GM12892 (cell line): ENCODE measurements at places on chromosomes 3 and 15.

DNA sequence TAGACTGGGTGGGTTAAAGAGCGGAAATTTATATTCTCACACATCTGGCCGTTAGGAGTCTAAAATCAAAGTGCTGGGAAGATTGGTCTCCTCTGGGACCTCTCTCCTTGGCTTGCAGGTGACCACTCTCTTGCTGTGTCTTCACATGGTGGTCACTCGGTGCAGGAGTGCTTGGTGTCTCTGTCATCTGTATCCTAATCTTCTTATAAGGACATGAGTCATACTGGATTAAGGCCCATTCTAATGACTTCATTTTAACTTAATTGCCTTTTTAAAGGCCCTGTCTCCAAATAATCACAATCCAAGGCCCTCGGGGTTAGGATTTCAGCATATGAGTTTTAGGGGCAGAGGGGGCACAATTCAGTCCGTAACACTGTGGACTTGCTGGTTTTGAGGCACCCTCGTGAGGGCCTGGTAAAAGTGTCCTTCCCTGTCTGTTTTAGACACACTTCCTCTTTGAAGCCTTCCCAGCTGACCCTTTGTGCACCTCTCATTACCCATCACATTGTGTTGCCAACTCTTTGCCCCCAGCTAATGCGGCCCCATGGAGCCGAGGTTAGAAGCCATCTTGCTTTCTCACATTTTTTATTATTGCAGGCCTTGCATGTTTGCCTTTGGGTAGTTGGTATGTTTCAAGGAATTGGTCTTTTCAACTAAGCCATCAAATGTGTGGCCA is 3.2 kb downstream of the XYLB start:
- no peak for DNase-seq

DNA sequence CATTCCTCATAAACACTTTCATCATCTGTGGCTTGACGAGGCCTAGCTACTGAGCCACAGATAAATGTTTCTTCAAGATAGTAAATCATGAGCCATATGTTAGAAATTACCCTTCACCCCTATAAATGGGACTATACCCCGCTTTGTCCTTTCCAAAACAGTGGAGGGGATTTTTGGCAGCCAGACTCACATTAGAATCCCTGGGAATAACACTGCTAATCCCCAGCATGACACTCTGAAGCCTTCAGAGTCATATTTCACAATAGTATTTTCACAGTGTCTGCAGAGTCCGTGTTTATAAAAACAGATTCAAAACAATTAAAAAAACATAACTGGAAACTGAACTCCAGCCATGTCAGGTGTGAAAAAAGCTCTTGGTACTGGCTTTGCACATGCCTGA is 271.6 kb downstream of the ERC2 start:
- no peak for DNase-seq

DNA sequence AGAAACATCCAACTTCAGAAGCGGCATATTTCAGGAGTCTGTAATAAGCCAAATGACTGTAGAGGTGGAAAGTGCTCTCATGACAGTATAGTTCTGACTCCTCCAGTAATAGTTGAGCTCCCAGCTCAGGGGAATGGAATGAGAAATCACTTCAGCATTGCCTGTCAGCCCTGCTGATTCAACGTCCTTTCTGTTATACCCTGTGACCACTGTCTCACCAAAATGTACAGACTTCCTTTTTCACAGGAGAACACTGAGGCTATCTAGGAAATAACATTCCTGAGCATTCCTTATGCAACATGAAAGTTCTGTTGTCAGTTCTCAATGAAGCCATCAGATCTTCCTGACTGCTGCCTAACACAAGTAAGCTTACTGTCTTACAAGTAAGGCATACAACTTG is 284.5 kb upstream of the MME start:
- DNase-seq, result no peak

GRCh38 chr3:59135096-59135495 is 85.3 kb upstream of the CFAP20DC start:
- no peak for DNase-seq

- no peak for DNase-seq
Measured at GRCh38 chr15:69074001-69074842, 59.7 kb downstream of the NOX5 start.

- no peak for DNase-seq
Measured at GRCh38 chr15:68560501-68561113, 18.2 kb upstream of the CORO2B start.

- DNase-seq, result no peak
Measured at GRCh38 chr15:40845511-40846284, 1.9 kb downstream of the SPINT1 start.

GRCh38 chr3:34152656-34153055 is 354.2 kb downstream of the PDCD6IP start:
- no peak for DNase-seq

- no peak for DNase-seq
Measured at GRCh38 chr3:136544532-136544931, 207.6 kb downstream of the STAG1 start.

DNA sequence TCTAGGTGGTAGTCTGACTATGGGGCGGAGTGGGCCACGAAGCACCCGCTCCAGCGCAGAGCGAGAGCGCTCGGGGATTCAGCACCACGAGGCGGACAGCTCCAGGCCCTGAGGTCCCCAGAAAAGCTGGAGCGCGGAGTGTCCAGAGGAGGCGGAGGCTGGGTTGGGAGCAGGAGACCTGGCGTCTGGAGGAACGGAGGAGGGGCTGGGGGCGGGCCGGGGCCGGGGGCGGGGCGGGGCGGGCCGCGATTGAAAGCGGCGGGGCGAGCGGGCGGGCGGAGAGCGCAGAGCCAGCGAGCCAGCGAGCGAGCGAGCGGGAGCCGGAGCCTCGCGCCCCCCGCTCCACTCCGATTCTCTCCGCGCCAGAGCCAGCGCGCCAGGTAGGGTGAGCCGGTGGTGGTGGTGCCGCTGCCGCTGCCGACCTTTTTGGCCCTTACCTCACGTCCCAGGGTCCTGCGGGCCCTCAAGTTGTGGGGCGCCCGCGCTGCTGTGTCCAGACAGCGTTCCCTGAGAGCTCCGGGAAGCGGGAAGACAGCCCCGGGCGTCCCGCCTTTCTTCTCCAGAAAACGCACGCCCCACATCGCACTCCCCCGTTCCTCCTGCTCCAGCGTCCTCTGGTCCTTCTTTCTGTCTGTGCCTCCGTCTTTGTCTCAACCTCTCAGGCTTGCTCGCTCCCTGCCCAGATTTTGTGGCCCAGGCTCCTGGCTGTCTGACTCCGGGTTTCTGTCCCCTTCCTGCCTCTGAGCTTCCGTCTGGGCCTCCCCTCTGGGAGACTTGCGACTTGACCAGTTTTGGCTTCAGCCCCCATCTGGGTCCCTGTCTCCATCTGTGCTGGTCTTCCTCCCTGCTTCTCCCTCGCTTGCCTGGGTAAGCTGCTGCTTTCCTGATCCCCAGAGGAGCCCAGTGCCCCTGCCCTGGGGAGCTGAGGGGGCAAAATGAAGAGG is at the start of gene GRM2:
Gene GRM2 (plus strand): TSS at position 281 of the 944 bp plus-strand sequence. CDS start 1,916 bp downstream, outside the sequence.
- DNase-seq, result no peak

DNA sequence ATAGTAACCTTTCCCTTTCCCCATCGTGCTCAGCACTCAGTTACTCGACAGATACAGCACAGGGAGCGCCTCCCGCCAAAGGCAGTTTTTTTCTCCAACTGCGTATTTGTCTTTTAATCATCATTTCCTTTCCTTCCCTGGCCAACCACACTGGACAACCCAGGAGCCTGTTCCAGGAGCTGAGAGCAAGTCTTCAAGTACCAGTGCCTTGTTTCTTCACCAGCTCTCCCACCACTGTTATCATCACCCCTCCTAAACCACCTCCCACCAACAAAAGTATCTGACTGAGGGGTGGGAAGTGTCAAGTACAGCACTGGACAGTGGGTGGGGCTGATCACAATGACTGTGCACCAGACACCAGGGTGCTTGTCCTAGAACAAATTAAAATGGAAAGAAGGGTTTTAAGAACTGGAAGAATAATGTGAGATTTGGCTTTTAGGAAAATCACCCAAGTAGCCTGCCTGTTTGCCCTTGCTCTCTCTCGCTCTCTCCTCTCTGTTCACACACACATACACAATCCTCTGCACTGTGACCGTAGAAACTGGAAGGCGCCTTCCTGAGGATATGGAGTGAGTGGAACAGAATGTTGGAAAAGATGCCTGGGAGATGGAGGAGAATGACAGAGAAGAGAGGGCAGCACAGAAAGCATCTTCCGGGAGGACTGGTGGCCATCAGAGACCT is 126.3 kb downstream of the TNIK start:
- no peak for DNase-seq

DNA sequence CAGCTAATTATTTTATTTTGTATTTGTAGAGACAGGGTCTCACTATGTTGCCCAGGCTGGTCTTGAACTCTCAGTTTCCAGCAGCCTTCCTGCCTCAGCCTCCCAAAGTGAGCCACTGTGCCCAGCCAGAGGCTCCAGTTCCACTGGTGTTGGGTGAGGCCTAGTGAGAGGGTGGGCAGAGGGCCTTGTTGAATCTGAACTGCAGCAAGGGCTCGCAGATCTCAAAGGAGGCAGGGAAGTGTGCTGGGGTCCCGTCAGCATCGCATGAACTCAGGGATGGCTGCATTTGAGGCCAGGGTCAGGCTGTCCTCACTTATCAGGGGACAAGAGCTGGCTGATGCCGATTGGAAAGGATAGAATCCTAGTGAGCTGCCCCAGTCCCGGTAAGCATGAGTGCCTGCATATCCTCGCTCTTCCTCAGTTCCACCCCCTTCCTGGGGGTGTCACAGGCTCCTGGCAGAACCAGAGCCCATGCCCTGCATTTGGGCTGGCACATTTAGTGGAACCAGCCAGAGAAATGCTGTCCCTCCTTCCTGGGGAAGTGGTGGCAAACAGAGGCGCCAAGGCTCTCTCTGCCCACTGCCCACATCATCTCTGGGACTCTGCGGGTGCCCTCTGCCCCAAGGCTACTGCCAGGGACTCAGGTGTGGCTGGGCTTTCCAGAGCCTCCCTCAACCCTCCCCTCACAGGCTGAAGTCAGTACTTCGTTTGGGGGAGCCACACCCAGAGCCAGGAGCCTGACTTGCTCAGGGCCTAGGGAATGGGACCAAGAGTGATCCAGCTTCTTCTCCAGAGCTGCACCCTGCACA is 24.1 kb downstream of the ALS2CL start:
- peak; percentile 11 for DNase-seq

- DNase-seq, result no peak
Measured at GRCh38 chr3:54484334-54484733, 362.0 kb downstream of the CACNA2D3 start.

DNA sequence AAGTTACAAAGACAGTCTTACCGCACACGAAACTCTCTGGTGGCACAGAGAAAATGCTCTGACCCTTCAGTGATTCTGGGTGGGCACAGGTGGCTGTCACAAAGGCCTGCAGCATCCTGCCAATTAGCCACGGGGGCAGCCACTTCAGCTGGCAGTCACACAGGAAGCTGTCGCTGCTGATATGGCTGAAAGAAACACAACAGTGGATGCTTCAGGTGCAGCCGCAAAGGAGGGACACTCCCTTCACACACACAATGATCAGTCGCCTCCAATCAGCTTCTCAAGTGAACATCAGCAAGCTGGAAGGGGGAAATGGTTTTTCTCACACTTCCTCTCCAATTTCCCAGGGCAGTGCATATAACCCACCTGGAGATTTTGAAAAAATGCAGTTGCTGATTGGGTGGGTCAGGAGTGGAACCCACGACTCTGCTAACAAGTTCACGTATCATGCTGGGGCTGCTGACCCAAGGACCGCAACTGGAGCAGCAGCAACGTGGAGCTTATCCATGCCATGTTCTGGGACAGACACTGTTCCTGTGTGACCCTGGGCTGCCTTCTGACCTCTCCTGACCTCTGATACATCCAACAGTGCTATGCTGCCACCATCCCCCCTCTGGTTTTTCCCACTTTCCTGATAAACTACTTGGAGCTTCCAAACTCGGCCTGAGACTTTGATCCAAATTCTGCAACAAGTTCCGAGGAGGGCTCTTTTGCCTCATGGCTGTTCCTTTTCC is 106.6 kb downstream of the LRIG1 start:
- DNase-seq, result no peak

- no peak for DNase-seq
Measured at GRCh38 chr3:146343551-146343950, 92.6 kb upstream of the PLSCR4 start.

DNA sequence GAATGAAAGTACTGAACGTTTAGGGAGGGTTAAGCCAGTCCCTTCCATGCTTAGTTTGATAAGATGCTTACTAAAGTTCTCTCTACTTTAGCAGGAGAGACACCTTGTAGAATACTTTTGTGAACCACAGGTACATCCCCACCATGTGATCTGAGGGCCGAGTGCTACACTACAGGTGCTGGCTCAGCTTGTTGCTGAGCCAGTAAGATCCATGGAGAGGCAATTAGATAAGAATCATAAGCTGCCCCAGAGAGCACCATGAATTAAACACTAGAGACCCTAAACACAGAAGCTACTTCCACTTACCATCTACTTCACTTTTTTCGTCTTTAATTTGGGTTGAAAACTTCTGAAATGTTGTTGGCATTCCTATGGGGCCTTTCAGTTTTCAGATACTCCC is 70.5 kb upstream of the GOLGA8B start:
- no peak for DNase-seq

- no peak for DNase-seq
Measured at GRCh38 chr15:89129816-89130134, 41.5 kb downstream of the ABHD2 start.

GRCh38 chr15:90571063-90571541 is 41.4 kb downstream of the CRTC3 start:
- DNase-seq, result no peak

DNA sequence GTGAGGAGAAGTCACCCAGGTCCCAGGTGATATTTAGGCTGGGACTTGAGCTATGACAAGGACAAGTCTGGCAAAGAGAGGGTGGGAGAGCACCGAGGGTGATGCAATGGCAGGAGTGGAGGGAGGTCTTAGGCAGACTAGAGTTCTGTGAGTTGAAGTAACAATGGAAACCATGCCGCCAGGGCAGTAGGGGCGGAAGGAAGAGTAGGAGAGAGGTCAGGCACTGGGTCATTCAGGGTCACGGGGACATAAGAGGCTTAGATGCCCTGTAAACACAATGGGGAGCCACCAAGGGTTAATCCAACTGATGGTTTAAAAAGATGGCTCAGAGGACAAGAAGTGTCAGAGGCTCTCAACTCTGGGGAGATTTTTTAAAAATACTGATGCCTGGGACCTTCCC is 199.7 kb upstream of the LRTM1 start:
- DNase-seq, result no peak

DNA sequence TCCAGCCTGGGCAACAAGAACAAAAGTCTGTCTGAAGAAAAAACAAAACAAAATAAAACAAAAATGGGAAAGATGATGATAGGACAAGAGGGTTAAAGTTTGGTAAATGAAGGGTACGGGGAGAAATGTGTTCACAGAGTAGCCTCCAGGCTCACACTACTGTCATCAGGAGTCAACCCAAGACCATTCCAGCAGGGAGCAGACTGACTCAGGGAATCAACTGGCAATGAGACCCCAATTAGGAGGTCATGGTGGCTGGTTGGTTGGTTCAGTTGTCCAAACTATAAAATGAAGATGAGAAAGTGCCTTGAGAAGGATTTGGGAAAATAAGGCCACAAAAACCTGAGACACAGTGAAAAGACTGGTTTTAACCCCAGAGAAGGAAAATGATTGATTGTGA is 51.8 kb downstream of the KLHL6 start:
- DNase-seq, result no peak
